ENCODE measurements at places on chromosomes 6 and 20.

- no peak for DNase-seq
Observed at GRCh38 chr6:36068012-36068392, 40.4 kb downstream of the MAPK14 start.

- no peak for DNase-seq
Observed at GRCh38 chr6:157075549-157076450, 247.5 kb downstream of the TMEM242 start.

DNA sequence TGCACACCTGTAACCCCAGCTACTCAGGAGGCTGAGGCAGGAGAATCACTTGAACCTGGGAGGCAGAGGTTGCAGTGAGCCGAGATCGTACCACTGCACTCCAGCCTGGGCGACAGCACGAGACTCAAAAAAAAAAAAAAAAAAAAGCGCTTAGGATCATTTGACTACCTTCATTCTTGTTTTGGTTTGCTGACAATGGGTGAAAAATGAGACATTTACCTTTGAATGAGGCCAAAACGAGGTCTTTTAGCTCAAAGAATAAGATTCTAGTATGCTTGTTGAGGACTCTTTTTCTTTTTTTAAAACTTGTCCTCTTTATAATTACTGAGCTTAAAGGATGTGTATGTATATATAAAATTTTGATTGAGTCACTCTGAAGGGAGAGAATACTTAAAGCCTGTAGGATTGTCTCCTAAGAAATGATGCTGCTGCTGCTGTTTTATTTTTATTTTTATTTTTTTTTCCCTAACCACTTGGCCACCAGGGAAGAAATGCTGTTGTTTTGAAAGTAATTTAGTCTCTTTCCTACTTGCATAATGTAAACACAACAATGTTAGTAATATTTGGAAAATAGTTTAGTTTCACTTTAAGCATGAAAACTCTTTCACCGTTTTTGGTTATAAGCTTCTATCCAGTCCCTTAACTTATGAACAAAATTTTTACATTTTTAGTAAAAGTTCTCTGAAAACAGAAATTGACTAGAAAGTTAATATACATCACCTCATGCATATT is 7.9 kb downstream of the UBR2 start:
- no peak for DNase-seq

GRCh38 chr6:137823826-137824555 is 43.1 kb upstream of the TNFAIP3 start:
- DNase-seq = no peak

DNA sequence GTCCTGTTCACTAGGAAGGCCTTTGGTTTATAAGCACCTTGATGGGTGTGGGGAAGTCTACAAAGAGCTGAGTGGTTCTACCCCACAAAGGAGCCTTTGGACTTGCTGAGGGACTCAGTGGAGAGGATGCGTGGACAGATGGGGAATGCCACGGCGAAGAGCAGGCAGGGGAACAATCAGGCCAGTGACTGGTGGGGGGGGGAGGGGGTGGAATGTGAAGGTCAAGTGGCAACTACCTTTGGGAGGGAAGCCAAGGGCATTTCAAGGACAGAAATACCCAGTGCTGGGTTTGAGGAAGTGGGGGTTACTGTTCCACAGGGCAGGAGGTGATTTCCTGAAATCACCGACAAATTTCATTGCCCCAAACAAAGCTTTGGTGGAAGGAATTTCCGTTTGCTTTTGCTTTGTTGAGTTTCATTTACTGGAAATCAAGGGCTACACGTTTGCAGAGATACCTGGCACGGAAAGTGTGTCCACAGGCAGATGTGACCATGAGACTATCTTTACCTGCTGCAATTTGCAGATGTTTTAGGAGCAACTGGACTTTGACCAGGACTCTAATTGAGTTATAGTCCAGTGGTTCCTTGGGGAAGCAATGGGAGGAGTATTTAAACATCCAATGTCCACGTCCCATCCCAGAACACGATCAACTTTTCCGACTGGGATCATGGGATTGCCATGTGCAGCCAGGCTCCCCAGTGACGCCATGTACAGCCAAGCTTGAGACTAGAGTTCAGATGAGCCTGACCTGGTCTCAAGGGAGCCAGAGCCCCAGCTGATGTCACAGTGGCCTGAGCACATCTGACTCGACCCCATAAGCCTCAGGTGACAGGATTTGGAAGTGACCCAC is 8.0 kb downstream of the CST3 start:
- DNase-seq = no peak

DNA sequence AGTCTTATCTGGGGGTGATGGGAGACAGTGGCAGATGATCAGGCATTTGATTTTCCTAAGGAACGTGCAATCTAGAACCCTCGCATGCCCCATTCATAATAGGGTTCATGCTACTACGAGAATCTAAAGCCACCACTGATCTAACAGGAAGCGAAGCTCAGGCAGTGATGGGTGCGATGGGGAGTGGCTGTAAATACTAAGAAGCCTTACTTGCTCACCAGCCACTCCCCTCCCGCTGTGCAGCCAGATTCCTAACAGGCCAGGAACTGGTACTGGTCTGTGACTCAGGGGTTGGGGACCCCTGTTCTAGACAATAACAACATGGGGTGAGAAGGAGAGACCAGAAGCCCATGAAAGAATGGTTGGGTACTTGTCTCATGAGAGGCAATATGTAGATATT is 4.5 kb downstream of the TREML4 start:
- DNase-seq = no peak

GRCh38 chr20:17172836-17173516 is 53.9 kb upstream of the PCSK2 start:
- DNase-seq = no peak

DNA sequence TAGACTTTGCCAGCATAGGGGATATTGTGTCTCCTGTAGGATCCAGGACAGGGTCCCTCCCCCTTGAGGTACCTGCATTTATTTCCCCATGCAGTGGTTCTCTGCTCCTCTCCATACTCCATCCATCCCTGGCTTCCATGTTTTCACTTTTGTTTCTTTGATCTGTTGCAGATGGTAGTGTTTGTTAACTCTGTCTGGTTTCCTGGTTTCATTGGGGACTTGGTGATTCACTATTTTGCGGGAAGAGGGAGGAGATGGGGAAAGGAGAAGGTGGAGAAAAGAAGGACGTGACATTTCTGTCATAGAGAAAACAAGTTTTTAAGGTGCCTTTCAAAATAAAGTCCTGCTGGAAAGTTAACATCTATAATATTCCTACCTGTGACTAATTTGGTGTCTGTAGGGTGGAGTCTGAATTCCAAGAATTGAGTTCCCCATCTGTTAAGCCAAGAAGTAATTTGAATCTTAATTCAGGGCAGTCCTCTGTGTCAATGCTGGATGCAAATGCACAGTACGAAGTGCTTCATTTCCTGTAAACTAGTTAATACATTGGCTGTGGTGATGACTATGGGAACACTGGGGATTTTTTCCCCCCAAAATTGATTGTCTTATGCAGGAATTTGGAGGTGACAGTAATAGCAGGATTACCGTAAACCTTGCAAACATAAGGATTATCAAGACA is 6.9 kb upstream of the RNF144B start:
- no peak for DNase-seq

- DNase-seq = no peak
Observed at GRCh38 chr6:15628499-15629131, 34.2 kb downstream of the DTNBP1 start.

DNA sequence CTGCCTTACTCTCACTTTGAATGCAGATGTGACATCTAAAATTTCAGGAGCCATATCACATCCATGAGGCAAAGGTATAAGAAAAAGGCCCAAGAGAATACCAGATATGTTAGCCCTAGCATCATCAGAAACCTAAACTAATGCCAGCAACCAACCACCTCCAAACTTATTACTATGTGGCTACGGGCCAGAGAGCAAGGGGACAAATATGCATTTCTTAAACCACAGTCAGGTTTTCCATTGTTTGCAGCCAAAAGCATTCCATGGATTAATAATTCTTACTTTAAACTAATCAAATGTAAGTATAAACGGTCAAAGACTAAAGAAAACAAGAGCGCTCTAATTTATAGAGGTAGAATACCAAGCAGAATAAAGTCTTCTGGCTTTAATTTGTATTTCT is 84.7 kb downstream of the TASP1 start:
- no peak for DNase-seq

GRCh38 chr6:15462717-15463525 is 199.9 kb downstream of the DTNBP1 start:
- no peak for DNase-seq
